ENCODE measurements at places on chromosomes 12 and 14. TPM values are rescaled to one million over a fixed set of nuclear protein-coding genes. Genes with fewer than 3 reads are reported as not detected.

DNA sequence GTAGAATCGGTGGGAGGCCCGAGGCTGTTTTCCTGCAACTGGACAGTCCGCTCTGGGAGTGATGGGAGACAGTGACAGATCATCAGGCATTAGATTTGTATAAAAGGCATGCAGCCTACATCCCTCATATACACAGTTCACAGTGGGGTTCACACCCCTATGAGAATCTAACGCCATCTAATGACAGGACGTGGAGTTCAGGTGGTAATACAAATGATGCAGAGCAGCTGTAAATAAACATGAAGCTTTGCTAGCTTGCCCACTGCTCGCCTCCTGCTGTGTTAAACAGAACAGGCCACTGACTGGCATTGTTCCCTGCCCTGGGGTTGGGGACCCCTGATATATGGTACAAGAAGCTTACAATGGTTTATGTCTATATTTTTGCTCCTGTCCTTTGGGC lies 179.0 kb downstream of the LRFN5 start:
- DNase-seq = no peak

The PLCZ1 gene
- total RNA-seq = not detected

The C12orf60 gene
- 0.17 TPM for total RNA-seq

The ZNF268 gene
- 25.4 TPM for total RNA-seq

DNA sequence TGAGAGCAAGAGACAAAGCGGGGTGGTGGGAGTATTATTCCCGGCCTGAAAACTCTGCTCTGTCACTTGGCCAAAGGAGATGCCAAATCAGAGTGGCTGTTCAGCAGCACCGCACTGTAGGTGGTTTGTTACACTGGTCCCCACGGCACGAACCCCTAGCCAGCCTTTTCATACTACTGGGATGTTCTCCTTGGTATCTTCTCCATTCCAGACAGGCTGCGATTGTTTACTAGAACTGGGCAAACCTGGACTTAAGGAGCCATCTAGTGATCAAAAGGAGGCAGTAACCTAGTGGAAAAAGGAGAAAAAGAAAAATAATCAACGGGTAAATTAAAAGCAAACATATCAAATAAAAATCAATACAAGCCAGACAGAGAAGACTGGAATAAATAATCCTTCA lies 58.9 kb upstream of the TMTC2 start:
- DNase-seq = no peak

The TAS2R8 gene
- total RNA-seq = not detected

The SIX6 gene
- not detected for total RNA-seq

GRCh38 chr12:46354802-46355199 lies 17.8 kb downstream of the SLC38A2 start:
- no peak for DNase-seq

DNA sequence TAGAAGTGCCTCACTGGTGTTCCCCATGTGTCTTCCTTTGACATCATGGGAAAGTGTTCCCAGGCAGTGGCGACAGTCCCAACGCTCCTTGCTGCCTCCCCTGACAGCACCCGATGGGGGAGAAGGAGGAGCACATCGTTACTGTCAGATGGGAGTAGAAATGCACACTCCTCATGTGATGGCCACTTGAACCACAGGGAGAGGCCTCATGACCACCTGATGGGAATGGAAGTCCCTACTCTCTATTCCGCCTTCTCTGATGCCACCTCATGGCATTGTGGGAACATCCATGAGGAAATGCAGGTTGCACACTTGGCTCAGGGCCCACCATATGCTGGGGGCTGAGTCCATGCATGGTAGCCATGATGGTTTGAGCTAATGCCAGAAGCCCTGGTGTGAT lies 14.3 kb upstream of the CORO1C start:
- DNase-seq = no peak

The MGAT2 gene
- total RNA-seq = 27.1 TPM

The ALDH6A1 gene
- total RNA-seq = 49.1 TPM

DNA sequence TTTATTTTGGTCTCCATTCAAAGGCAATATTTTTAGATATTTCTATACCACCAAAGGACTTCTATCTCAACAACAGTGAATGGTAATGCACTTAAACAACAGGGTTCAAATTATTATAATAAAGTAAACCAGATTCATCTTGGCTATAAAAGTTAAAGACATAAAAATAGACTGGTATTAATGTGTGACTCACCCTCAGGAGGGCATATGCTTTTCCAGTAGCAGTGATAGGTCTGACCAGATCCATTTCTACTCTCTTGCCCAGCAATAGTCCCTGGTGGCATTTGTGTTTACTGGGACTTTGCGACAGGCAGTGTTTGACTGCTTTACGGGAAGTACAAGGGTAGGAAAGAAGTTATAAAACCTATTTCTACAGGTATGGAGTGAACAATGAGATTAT lies 353.2 kb upstream of the ATP2B1 start:
- DNase-seq = no peak

DNA sequence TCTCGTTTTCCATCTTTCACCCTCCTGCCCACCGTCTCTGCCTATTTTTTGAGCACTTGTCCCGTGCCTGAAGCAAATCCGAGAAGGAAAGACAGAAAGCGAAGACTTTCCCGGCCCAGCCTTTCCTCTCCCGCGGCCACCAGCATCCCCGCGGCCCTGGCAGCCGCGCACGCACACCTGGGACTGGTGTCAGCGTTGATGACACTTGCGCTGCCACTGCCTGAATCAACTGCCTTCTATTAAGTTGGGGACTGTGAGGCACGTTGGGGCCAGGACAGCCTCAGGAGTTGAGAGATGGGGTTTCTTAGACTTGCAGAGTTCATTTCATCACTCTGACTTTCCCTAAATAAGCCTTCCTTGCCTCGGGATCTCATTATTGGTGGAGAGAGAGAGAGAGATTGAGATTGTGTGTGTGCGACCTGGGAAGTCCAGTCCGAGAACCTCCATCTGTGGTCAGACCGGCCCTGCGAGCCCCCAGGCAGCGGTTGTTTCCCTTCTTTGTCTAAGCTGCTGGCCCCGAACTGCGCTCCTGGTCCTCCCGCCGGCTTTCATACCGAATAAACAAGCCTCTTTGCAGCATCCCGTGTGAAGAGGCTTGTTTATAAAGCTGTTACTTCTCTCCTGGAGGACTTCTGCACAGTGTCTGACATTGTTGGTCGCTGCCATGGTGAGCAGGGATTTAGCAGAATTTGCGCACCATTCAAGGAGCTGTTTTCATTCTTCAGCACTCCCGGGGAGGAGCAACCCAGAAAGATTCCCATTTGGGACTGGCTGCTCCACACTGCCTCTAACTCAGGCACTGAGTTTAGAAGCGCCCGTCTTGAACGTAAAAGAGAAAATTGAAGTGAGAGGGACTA lies 1.5 kb downstream of the PDZRN4 start:
- no peak for DNase-seq

- DNase-seq = no peak
Measured at GRCh38 chr14:49692193-49692757, 645 bp upstream of the KLHDC1 start.

GRCh38 chr12:121282072-121282742 lies 14.3 kb downstream of the CAMKK2 start:
- no peak for DNase-seq

DNA sequence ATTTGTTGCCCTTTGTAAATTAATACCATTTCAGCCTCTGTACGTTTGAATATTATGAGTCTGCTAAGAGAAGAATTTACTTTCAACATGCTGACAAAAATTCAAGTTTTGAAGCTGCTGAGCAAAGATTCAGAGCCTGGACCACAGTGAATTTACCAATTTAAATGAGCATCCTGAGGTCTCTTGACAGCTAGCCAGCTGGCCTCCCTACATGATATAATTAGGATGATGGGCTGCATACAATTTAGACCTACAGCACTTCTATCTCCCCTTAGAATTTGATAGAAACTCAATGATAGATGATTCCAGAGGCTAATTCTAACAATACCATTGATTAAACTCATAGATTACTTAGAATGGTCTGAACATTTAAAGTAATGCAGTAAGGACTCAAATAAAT lies 10.0 kb upstream of the EEA1 start:
- no peak for DNase-seq

GRCh38 chr14:101088714-101089113 lies 185.2 kb upstream of the RTL1 start:
- DNase-seq = no peak

The SERPINA9 gene
- not detected for total RNA-seq

The TAS2R7 gene
- not detected for total RNA-seq

DNA sequence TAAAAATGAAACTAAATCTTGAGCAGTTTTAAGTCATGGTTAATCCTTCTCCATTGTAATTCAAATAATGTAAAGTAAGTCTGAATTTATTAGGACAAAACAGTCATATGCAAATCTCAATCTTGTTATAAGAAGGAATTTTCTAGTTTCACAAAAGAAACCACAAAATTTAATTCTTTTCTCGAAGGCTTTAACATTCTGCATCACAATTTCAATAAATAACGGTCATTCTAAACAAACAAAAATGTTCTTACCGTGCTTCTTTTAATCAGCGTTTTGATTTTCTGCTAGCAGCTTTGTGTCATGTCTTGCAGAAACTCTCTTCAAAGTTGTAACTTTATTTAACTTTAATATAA lies 225 bp downstream of the CLEC2B start:
- no peak for DNase-seq

DNA sequence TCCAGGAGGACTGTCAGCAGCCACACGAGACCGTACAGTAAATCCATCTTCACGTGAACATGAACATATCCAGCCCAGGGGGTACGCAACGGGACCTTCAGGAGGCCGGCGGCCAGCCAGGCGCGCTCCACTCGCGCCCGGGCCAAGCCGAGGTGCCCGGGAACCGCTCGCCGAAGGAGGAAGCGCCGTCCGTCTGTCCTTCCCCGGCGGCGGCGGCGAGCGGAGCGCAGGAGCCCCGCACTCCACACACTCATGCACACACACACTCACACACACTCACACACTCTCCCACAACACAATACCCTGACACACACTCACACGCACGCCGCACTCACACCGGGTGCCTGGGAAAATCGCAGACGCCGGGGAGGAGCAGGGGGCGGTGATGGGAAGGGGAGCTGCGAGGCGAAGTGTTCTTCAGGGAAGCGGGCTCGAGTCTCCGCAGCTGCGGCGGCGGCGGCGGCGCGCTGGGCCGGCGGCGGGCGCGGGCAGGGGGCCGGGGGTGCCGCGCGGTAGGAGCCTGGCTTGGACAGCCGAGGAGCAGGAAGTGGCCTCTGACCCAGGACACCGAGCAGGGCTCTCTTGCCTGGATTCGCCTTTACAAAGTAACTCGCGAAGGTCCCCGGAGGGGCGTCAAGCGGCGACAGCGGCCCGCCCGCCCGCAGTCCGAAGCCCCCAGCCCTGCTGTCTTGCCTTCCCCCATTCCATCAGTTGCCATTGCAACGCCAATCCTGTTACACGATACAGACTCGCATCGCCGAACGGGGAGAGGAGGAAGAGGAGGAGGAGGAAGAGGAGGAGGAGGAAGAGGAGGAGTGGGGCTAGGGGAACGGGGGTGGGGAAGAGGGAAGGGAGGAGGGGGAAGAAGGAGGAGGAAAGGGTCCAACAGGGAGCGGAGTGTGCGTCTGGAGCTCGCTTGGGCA lies 601 bp downstream of the MDGA2 start:
- DNase-seq = peak; percentile 50

DNA sequence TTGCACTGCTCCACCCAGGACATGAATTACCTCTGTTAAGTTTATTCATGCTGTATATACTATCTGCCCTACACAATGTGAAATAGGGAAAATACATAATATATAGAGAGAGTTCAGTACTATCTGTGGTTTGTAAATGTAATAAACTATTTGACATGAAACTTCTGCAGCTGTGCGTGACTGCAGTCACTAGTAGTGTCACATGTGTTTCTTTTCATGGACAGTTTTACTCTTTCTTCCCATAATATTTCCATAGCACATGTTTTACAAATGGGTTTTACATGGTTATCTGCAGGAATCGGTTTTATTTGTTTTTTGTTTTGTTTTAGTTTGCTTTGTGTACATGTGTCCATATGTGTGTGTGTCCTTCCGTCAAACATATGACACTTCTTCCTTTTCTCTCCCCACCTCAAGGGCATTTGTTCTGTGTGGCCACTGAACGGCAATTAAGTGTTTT lies 1644.1 kb upstream of the FLRT2 start:
- no peak for DNase-seq

DNA sequence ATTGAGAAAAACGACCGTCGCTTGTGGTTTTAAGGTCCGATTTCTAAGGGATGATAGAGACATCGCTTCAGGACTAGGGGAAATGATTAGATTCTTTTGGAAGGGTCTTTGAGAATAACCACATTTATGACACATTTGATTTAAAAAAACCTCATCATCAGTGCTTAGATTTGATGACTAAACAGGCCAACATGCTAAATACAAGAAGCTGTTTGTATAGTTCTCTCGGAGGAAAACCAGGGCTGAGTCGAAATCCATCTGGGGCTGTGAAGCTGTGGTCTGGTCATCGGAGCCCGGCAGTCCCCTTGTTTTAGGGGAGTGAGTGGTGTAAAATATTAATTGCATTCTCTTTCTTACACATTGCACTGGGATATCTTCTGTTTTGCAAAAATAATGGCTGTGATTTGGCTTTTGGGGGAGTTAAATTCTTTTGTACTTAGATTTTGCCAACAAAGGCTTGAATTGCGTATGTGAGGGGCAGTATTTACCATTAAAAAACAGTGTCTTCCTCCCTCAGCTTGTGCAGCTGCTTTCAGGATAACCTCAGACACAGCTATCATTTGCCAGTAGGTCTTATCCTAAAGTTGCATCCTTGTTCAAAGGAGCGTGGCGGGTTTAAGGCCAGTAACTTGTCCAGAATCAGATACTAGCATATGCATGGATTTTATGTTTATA lies 550 bp downstream of the GNG2 start:
- no peak for DNase-seq

The ACRBP gene
- total RNA-seq = 3.8 TPM

- DNase-seq = no peak
Measured at GRCh38 chr12:124418791-124419190, 123.9 kb downstream of the RFLNA start.

The SMCO2 gene
- 0.38 TPM for total RNA-seq
